ENCODE measurements at places on chromosomes 2 and 18.

DNA sequence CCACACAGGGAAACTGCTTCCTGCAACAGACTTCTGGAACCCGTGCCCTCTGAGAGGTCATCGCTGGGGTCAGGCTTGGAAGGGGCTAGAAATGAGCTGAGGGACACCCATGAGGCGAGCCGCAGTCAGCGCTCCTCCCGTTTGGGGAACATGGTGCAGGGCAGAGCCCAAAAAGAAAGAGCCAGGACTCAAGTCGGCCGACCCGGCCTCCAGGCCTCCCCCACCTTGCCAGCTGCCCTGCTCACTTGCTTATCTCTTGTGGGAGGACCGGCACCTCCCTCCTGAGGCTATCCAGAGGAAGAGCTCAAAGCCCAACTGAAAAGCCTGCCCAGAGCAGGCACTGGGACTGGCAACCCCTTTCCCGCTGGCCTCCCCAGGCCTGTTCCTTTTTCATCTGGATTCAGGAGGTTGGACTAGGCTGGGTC, 43.6 kb downstream of the SCTR start:
- no peak for DNase-seq

DNA sequence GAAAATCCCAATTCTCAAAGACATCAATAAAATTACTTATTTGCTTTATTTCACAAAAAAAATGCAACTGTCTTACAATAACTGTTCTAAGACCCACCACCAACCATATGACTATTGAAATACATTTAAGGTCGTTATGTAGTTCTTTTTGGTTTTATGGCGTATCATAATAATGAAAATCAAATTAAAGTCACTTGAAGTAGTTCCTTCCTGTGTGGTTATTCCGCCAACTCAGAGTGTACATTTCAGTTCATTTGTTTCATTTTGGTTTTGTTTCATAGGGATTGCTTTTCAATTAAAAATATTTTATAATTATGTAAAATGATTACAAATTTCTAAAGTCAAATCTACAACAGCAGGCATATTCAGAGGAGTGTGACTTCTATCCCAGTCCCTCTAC, 45.9 kb upstream of the AAK1 start:
- no peak for DNase-seq

GRCh38 chr2:207223051-207223450, 57.3 kb upstream of the KLF7 start:
- DNase-seq, result no peak

- no peak for DNase-seq
Observed at GRCh38 chr18:3368193-3368592, 81.8 kb upstream of the TGIF1 start.

DNA sequence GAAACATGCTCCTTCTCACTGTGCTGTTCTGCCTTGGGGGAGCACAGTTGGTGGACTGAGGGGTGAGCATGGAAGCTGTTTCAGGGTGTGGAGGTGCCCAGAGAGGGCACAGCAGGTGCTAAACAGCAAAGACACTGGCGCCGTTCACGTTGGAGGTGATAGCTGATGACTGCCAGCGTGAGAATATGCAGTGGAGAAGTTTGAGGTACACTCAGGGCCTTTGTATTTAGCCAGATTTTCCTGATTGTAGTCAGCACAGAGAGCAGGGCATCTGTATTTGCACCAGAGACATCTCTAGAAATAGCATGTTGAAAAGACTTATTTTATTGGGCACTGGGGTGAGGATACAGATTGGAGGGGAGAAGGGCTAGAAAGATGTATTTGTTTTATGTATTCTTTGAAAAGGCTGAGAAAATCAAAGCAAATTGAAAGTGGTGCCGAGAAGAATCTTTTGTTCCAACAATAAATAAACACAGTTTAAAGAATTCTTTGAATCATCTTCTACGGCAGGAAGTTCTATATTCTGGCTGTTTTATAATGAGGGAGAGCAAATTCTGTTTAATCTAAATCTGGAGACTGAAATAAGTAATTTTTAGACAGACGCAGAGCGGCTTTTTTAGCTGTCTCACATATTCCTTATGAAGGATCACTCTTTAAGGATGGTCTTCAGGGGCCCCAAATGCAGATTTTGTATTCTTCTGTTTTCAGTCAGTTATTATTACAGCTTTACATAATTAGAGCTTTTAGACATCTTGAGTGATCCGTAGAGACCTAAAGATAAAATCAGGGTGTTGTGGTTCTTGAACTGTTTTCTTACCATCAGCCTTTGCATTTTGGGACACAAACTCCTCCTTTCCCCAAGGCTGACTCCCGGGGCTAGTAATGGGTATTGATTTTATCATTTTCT, 7.1 kb downstream of the ZNF532 start:
- DNase-seq, result no peak

- DNase-seq, result no peak
Observed at GRCh38 chr2:226313060-226313459, 486.6 kb downstream of the IRS1 start.
